ENCODE measurements at places on chromosomes 3 and 15. TPM values are rescaled to one million over a fixed set of nuclear protein-coding genes. Genes with fewer than 3 reads are reported as not detected.

GRCh38 chr3:110383356-110383755 is 688.3 kb upstream of the NECTIN3 start:
- no peak for DNase-seq

DNA sequence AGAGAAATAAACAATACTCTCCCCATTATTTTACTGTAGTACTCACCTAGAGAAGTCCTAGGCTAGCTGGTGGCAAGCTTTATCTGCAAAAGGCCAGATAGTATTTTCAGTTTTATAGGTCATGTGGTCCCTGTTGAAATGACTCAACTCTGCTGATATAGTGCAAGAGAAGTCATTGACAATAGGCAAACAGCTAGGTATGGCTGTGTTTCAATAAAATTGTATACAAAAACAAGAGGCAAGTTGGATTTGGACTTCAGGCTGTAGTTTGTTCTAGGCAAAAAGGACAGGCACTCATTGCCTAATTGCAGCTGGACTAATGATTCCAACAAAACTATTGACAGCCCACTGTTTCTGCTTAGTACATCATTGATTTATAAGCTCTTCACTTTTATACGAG is 328.0 kb upstream of the PDZRN3 start:
- no peak for DNase-seq

- peak; percentile 59 for DNase-seq
Observed at GRCh38 chr3:184663756-184664155, 48.1 kb downstream of the MAGEF1 start.

GRCh38 chr3:100662113-100662823 is 47.0 kb upstream of the TFG start:
- peak; percentile 71 for DNase-seq

- no peak for DNase-seq
Observed at GRCh38 chr3:38111696-38112377, 25.1 kb downstream of the ACAA1 start.

DNA sequence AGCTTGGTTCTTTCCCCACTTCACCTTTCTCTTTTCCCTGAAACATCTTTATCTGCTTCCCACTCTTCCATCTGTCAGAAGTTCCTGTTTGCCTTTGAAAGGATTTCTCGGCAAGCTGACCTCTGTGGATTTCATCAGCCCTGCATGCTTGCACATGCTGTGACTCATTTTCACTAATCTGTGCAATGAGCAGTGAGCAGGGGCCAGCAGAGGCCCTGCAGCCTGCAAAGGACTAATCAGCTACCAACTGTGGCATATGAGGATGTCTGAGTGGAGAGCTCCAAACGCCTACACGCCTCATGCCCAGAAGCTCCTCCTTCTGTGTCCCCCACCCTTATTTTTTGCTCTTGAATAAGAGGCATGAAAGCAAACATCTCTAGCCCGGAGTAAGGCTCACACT is 333.0 kb upstream of the SEMA6D start:
- peak; percentile 73 for DNase-seq

- DNase-seq: no peak
Observed at GRCh38 chr15:65576664-65577063, 34.3 kb downstream of the INTS14 start.

GRCh38 chr3:55765398-55765797 is 278.3 kb upstream of the WNT5A start:
- DNase-seq: no peak

- peak; percentile 76 for DNase-seq
Observed at GRCh38 chr3:22244761-22245521, 493.9 kb upstream of the ZNF385D start.

DNA sequence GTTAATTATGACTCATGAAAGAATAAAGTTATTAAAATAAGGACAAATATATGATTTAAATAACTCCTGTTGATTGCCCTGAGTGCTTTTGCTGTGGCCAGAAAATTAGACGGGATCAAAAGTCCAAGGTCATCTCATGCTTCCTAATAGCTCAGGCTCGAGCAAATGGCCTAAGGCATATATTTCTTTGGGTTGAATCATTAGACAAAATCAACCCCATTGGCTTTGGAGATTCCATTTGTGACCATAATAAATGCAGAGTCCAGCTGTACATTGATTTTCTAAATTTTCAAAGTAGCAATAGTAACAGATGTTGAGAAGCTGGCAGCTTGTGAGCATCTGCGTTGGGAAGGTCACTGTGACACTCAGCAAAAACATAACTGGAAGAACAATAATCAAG is 464.5 kb upstream of the TGFBR2 start:
- no peak for DNase-seq

DNA sequence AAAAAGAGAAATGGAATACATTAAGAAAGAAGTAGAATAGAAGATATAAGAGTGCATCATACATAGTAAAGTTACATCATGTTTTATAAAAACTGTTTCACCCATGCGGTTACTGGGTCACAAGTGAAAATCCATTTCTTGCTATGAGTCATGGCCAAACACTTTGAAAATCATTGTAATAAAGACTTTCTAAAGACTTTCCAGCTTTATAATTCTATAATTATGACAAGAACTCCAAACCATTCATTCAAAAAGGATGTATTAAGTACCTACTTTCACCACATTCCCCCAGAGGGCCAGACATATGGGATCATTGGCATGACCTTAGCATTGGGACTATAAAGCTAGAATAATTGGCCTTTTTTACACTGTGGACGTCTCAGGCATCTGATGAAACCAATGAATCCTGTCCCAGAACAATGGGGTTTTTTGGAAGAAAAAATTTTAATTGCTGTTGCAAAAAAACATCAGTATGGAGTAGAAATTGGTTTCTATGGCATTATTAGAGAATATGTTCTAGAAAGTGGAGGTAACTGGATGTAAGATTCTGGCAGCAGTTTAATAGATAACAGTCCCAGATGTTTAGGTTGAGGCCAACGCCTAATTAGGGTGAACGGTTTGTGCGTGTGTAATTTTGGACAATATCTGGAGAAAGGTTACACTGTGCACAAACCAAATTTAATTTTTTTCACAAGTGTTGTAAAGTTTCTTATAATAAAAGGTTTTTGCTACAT is 3.3 kb upstream of the SKIC8 start:
- no peak for DNase-seq

GRCh38 chr3:46917257-46917656 is 39.7 kb downstream of the PTH1R start:
- no peak for DNase-seq

GRCh38 chr3:39000008-39000450 is 51.7 kb downstream of the SCN11A start:
- DNase-seq: peak; percentile 46

GRCh38 chr15:67826717-67827561 is 1.6 kb downstream of the SKOR1 start:
- no peak for DNase-seq

DNA sequence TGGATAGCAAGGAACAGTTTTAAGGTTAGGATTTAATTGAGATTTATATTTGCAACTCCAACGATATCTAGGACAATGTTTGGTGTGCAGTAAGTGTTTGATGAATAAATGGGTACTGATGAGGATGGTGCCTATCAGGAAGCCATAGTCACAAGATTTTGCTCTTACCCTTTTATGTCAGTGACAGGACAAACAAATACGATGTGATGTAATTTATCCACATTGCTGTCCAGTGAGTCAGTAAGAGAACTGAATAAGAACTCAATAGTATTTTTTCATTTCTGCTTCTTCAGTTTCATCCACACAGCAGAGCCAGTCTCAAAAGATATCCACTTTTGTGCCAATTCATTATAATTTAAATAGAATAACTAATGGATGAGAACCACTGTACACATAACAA is 18.5 kb downstream of the C3orf85 start:
- DNase-seq: no peak

- no peak for DNase-seq
Observed at GRCh38 chr3:184386047-184386806, 6.4 kb downstream of the CHRD start.

Gene SPSB4
- total RNA-seq: 1.7 TPM

Gene HIGD2B
- not detected for total RNA-seq

Gene CELSR3
- 3.4 TPM for total RNA-seq

Gene CCDC71
- total RNA-seq: 7.0 TPM
